ENCODE measurements at places on chromosomes 16 and 17.

DNA sequence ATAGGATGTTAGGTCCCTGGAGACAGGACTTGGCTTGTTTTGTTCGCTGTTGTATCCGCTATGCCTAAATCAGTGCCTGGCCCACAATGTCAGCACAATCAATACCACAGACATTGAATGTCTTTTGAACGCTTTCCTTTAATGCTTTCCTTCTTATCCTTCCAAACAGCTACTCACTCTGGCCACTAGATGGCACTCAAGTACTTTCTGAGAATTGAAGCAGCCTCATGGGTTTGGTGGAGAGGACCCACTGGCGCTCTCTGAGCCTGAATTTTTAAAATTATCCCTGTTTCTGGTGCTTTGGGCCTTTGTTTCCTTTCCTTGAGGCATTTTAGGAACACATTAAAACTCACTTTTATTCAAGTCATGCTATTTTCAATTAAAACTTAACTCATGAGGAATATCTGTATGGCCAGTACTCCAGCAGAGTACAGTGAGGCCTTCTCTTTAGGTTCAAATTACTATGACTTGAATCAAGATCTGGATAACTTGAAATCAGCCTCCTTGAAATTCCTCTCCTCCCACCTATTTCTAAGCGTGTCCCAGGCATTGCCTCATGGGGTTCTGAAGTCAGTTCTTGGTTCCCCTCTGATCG, 3.2 kb upstream of the NLRP1 start:
- DNase-seq: peak; percentile 38

GRCh38 chr17:79997011-79997660, 38.5 kb downstream of the TBC1D16 start:
- DNase-seq: no peak

DNA sequence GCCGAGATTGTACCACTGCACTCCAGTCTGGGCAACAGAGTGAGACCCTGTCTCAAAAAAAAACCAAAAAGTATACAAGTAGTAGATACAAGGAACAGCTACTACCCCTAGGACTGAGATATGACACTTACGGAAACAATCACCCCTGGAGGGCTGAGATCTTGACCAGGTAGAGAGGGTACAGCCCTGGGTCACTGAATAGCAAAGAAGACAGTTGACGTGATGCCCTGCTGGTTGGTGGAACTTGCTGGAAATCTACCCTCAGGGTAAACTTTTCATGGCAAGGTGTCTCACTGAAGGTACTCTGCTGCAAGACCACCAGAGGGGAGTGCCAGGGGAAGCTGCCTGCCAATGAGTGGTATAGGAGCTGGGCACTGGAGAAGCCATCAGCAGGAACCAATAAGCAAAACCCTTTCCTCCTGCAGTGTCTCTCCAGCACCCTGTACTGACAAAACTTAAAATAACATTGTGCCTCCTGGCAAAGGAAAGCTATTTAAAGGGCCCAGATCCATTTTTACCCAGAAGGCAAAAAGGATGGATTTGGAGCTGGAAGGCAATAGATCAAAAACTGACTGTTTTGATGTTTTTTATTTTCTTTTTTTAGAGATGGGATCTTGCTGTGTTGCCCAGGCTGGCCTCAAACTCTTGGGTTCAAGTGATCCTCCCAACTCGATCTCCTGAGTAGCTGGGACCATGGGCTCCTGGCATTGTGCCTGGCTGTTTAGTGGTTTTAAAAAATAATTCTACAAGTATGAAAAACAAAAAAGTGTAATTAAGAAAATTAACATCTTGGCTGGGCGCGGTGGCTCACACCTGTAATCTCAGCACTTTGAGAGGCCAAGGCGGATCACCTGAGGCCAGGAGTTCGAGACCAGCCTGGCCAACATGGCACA, 11.3 kb upstream of the PDXDC1 start:
- DNase-seq: no peak

- no peak for DNase-seq
These were observed 22.7 kb upstream of the SPNS2 start for GRCh38 chr17:4476017-4476416.

- no peak for DNase-seq
These were observed 22.8 kb downstream of the BAHCC1 start for GRCh38 chr17:81417879-81418709.

DNA sequence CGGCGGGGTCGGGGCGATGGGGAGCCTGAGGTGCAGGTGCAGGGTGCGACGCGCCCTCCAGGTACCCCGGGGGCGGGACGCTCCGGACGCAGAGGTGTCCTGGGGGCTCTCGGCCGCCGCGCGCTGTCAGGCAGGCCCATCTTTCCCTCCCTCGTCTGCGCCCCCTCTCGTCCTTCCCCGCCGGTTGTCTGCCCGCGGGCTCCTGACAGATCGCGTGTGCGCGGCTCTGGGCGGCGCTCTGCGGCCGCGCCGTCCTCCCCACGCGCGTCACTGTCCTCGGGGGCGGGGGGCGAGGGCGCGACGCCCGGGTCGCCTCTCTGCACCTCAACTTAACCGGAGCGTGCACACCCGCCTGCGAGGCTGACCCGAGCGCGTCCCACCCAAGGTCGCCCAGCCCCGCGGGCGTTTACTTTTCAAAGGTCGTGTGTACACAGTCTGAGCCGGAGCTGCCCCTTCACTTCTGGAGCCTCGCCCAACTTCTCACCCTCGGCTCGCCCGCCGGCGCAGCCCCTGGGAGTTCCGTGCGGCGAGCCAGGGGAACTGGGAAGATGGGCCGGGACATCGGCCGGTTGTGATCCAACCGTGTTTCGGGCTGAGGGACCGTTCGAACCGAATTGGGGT, 512 bp downstream of the AKAP1 start:
- DNase-seq: peak; percentile 53

DNA sequence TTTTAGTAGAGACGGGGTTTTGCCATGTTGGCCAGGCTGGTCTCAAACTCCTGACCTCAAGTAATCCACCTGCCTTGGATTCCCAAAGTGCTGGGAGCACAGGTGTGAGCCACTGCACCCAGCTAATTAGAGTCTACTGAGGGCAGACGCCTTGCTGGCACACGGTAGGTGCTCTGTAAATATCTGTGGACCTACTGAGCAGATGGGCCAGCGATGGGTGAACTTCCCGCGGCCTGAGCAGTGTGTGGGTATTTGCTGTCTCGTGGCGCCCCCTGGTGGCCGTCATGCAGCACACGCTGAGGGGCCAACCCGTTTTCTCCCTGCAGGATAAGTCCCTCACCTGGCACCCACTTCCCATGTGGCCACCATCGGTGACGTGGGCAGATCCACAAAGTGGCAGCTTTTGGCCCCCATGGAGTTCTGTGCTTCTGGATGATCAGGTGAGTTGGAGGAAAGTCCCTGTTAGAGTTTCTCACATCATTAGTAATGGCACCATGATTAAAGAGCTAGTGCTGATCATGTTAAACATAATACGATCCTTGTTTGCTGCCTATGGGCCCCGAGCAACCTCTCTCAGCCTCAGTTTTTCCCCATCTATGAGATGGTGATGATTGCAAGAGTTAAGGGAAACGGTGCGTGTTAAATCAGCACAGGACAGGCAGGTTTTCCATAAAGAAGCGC, 40.7 kb downstream of the ZDHHC7 start:
- DNase-seq: peak; percentile 68

DNA sequence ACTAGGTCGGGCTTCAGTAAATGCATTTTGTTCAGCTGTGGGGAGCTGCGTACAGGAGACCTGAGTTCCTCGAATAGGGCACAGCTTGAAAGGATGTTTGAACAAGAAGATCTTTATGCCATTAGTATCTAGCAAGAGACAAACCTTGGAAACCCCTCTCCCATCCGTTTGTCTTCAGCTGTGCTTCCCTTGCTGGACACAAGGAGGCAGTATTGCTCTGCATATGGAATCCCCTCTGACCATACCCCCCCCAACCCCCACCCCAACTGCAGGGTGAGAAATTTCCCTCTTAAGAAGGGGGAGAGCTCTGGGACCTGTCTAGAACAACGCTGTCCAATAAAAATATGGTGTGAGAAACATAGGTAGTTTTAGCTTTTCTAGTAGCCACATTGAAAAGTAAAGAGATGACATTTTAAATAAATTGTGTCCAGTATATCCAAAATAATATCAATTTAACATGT, 1.6 kb downstream of the MRM1 start:
- DNase-seq: peak; percentile 54

Measured in GM12892 (cell line).